ENCODE measurements at places on chromosomes 12 and 14. TPM values are rescaled to one million over a fixed set of nuclear protein-coding genes. Genes with fewer than 3 reads are reported as not detected.
A peak's percentile ranks its signal among the peaks of the same experiment; 100 is the strongest.

The ZFHX2 gene
- polyA plus RNA-seq, result 0.77 TPM

DNA sequence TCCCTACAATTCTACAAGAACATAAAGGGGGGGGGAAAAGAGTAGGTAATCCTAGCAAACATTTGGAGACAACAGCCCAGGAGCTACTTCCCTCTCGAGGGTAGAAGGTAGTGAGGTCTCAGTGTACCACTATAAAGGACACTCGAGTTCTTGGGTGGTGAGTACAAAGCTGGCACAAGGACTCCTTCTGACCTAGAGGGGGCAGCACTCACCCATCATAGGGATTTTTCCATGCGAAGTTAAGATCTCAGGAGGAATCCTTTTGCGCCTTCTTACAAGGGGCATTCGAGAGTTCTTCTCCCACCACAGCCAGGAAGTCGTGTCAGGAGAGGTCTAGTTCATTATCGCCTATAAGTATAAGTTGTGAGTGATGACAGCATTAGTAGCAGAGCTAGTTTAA lies 200.2 kb upstream of the RBM19 start:
- peak overlapping the region; percentile 41 for H3K4me3 ChIP-seq
- no peaks in the 10 kb centered on the region for H3K4me1 ChIP-seq
- peak; percentile 34 for DNase-seq
- no peaks in the 10 kb centered on the region for H3K36me3 ChIP-seq
- no peaks in the 10 kb centered on the region for H3K27me3 ChIP-seq

DNA sequence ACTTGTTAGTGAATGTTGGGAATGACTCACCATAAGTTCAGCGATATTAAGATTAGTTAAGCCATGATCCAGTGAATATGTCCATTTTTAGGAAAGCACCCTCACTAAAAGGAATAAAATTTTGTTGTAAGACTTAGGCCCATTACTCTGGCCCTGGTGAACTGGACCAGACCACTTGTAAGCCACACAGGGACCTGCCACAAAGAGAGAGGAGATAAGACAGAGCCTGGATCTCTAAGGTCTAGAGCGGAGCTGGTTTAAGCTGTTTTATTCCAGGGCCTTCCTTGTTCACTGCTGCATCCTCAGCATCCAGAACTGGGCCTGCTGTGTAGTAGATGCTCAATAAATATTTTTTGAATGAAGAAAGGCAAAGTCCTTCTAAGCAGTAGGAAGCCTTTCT lies 79.1 kb downstream of the CRADD start:
- H3K36me3 ChIP-seq, result no peaks in the 10 kb centered on the region
- no peak overlapping the region for H3K4me3 ChIP-seq
- DNase-seq, result no peak
- H3K4me1 ChIP-seq, result no peaks in the 10 kb centered on the region

DNA sequence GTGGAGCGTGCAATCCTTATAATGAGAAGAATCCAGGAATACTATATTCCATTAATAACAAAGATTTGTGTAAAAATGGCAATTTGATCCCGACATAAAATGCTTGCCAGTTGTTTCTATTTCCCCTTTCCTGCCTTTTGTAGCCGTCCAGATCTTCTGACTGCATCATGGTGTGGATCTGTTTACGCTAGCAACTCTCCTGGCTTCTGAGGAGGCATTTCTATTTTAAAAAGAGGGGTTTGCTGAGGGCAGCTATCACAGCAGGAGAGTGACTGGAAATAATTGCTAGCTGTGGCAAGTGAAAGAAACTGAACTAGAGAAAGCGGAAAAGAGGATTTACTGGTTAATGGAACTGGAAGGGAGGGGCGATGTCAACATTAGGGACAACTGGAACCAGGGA lies 145.6 kb downstream of the ATP23 start:
- no peak overlapping the region for H3K4me3 ChIP-seq
- no peak overlapping the region for H3K27ac ChIP-seq
- H3K27me3 ChIP-seq, result no peaks in the 10 kb centered on the region
- H3K4me1 ChIP-seq, result no peaks in the 10 kb centered on the region
- no peak for DNase-seq
- H3K36me3 ChIP-seq, result no peaks in the 10 kb centered on the region

- no peak for DNase-seq
- no peak overlapping the region for H3K4me3 ChIP-seq
- H3K27ac ChIP-seq, result no peak overlapping the region
- H3K4me1 ChIP-seq, result no peaks in the 10 kb centered on the region
Measured at GRCh38 chr12:3364226-3364625, 126.8 kb upstream of the PRMT8 start.
